ENCODE measurements at places on chromosomes 3 and 15. TPM values are rescaled to one million over a fixed set of nuclear protein-coding genes. Genes with fewer than 3 reads are reported as not detected.

Gene CEMIP
- total RNA-seq = 0.05 TPM

Gene MLF1
- total RNA-seq = 124 TPM

Gene CYP1A2
- total RNA-seq = not detected

Gene LDHAL6B
- total RNA-seq = not detected

- H3K27ac ChIP-seq = peak overlapping the region; percentile 4
- DNase-seq = no peak
- H3K4me1 ChIP-seq = peaks cover 13% of the 10 kb centered on the region
- no peak overlapping the region for H3K4me3 ChIP-seq
- H3K27me3 ChIP-seq = no peaks in the 10 kb centered on the region
Measured at GRCh38 chr15:23422099-23422945, 24.7 kb downstream of the GOLGA6L2 start.

DNA sequence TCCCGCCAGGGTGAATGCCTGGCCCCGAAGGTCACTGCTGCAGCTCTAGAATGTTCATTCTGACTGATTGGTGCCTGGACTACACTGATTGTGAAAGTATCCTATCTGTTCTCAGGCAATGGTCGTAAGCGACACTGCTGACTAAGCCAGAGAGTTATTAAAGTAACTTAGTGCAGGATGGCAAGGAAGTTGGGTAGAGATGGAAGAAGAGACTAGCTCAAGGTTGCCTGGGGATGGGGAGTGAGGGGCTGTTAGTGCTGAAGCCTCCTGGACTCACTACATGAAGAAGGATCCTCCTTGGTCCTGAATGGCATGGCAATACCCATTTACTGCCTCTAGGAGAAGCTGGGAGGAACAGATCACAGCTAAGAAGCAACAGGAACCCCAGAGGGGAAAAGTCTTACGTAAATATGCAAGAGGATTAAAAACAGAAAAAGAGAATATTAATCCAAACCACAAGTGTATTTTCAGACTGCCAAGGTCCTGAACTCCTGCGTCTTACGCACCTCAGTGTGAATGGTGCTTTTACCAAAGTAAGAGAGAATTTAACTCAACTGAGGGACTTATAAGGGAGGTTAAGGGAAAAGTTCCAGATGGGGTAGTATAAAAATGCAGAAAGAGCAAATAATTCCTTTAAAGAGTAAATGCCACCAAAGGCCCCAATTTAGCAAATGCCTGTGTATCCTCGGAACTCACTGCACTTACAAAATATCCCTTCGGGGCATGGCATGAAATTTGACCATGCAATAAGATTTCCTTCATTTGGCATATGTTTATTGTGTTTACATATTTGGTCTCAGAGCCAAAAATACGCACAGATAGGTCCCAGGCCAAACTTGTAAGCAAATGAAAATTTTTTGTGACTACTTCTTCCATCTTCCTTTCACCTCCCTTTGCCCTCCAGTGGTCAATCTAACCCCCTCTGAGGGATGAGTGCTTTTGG lies 64.0 kb upstream of the DGKG start:
- no peaks in the 10 kb centered on the region for H3K36me3 ChIP-seq
- H3K27ac ChIP-seq = peak overlapping the region; percentile 64
- H3K4me3 ChIP-seq = no peak overlapping the region

DNA sequence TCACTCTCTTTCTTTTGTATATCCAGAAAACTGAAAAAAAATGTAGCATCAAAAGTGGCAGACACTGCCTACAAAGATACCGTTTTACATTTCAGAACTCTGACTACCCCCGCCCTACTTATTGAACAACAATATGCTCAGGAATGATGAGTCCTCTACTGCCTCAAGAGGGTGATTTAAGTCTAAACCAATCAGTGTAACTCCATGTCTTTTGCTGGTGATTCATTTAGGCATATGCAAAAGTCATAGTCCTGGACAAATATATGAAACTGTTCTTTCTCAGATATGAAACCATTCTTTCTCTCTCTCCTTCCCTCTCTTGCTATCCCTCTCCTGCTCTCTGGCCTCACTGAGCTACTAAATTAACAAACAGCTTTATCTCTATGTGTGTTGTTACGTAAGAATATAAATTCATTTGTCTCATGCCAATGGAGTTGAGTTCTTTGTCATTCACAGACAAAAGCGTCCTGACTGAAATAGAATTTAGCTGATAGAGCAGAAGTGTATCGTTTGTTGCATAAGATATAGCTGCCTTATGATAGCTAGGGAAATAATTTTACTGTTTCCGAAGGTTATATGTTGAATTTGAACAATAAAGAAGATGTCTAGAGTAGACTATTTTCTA lies 133.7 kb upstream of the OSTN start:
- no peak for DNase-seq
- H3K27ac ChIP-seq = no peak overlapping the region
- H3K4me3 ChIP-seq = no peak overlapping the region

DNA sequence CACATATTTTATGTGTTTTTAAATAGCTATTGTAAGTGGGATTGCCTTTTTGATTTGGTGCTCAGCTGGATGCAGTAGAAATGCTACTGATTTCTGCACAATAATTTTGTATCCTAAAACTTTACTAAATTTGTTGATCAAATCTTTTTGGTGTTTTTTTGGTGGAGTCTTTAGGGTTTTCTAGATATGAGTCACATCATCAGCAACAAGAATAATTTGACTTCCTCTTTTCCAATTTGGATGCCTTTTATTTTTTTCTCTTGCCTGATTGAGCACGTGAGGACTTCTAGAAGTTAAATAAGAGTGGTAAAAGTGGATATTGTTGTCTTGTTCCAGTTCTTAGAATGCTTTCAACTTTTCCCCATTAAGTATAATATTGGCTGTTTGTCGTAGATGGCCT lies 51.3 kb downstream of the TLNRD1 start:
- no peaks in the 10 kb centered on the region for H3K27me3 ChIP-seq
- DNase-seq = no peak
- H3K27ac ChIP-seq = no peak overlapping the region
- H3K36me3 ChIP-seq = no peaks in the 10 kb centered on the region
- H3K4me3 ChIP-seq = no peak overlapping the region

DNA sequence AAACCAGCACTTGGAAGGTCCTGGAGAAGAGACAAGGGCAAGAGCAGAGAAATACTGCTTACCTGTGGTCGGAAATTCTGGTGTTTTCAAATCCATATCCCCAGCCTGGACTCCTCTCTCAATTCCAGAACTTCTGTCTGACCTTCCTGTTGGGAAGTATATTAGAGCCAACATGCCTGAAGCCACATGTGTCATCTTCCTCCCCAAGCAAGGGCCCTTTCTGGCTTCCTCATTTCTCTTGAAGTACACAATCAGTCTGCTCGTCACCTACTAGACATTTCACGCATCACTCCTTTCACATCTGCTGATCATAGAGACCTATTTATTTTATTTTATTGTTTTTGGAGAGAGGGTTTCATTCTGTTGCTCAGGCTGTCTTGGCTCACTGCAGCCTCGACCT lies 8.4 kb downstream of the PARP14 start:
- no peaks in the 10 kb centered on the region for H3K36me3 ChIP-seq
- DNase-seq = no peak
- H3K27me3 ChIP-seq = no peaks in the 10 kb centered on the region
- H3K4me1 ChIP-seq = no peaks in the 10 kb centered on the region

DNA sequence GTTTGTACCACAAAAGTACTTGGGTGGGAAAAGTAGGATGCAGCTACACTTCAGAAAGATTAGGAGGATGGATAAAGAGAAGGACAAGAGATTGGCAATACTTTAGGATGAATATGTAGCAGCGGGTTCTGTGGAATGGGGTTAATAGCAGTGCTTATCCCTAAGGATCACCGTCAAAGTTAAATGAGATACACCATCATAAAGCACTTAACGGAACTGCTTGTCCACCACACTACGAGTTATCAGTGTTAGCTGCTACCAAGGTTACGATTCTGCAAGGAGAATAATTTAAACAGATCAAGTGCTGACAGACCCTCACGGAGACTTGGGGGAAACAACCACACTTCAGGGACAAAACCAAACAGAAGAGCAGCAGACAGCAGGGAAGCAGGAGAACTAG lies 963 bp downstream of the SHQ1 start:
- peaks cover 5% of the 10 kb centered on the region for H3K36me3 ChIP-seq
- peak overlapping the region; percentile 76 for H3K27ac ChIP-seq
- H3K4me1 ChIP-seq = peaks cover 7% of the 10 kb centered on the region
- DNase-seq = no peak
- H3K4me3 ChIP-seq = peak overlapping the region; percentile 77

DNA sequence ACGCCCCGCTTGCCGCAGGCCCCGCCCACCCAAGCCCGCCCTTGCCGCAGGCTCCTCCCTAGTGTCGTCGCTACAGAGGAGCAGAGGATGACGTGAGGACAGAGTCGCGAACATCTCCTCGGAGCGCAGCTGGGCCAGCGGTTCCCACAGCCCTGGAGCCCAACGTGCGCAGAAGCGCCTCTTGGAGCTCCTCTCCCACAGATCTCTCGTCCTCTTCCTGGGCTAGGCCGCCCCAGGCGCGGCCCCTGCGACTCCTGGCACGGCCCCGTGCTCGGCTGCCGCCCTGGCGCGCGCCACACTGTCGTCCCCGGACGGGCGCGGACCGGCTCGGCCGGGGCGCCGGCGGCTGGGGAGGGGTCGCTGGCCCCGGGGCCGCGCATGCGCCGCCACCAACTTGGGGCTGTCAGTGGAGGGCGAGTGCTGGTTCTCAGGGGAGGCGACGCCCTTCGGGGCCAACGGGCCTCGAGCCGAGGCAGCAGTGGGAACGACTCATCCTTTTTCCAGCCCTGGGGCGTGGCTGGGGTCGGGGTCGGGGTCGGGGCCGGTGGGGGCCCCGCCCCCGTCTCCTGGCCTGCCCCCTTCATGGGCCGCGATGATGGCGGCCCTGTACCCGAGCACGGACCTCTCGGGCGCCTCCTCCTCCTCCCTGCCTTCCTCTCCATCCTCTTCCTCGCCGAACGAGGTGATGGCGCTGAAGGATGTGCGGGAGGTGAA lies at the start of gene TRPC1:
Gene TRPC1, plus strand, starts transcription at position 67 of the 714 bp plus-strand sequence. Its CDS starts 526 bp downstream, at position 593.
- peaks cover 6% of the 10 kb centered on the region for H3K4me1 ChIP-seq
- no peaks in the 10 kb centered on the region for H3K36me3 ChIP-seq
- peak within 1 kb of the TSS; percentile 77 for H3K4me3 ChIP-seq
- no peaks in the 10 kb centered on the region for H3K27me3 ChIP-seq
- peak; percentile 84 for DNase-seq
- H3K27ac ChIP-seq = peak within 1 kb of the TSS; percentile 99

DNA sequence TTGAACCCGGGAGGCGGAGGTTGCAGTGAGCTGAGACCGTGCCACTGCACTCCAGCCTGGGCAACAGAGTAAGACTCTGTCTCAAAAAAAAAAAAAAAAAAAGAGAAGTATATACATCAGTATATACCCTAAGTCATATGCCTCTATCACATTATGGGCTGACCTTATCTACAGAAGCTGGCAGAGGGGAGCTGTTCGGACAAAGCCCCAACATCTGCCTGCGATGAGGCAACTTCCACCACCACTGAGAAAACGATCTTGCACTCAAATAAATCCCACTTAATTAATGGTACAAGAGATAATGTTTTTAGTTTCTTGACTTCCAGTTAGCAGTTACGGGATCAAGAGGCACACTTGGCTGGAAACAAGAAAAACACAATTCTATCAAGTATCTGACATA lies 2.2 kb downstream of the GLT8D1 start:
- H3K4me3 ChIP-seq = no peak overlapping the region
- DNase-seq = no peak
- no peaks in the 10 kb centered on the region for H3K27me3 ChIP-seq
- no peak overlapping the region for H3K27ac ChIP-seq

DNA sequence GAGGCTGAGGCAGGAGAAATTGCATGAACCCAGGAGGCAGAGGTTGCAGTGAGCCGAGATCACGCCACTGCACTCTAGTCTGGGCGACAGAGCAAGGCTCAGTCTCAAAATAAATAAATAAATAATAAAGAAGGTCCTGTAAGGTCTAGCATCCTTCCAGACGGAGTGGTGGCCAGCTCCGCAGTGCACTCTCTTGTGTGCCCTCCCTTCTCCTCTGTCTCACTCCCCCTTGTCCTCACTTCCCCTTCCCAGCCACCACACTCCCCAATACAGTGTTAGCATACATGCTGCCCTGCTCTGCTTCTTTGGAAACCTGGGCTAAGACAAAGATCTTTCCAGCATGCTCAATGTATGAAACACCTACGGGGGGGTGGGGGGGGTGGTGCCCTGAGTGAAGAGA lies 3.4 kb upstream of the CLN6 start:
- no peaks in the 10 kb centered on the region for H3K27me3 ChIP-seq
- no peak for DNase-seq
- H3K4me1 ChIP-seq = peaks cover 35% of the 10 kb centered on the region
- no peak overlapping the region for H3K27ac ChIP-seq

DNA sequence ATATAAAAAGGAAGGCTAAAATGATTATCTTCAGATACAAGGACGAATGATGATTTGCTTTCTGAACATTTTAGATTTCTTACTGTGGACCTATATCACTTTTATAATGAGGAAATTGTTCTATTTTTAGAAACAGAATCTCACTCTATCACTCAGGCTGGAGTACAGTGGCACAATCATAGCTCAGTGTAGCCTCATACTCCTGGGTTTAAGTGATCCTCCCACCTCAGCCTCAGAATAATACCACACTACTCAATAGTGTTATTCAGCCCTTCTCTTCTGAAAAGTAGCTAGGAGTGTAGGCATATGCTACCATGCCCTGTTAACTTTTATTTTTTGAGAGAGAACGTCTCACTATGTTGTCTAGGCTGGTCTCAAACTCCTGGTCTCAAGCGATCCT lies 15.8 kb downstream of the DNAJC13 start:
- peaks cover 5% of the 10 kb centered on the region for H3K36me3 ChIP-seq
- H3K27me3 ChIP-seq = no peaks in the 10 kb centered on the region
- no peak overlapping the region for H3K27ac ChIP-seq
- H3K4me3 ChIP-seq = no peak overlapping the region
- no peak for DNase-seq

- no peak overlapping the region for H3K4me3 ChIP-seq
- H3K36me3 ChIP-seq = peaks cover 30% of the 10 kb centered on the region
- peak overlapping the region; percentile 92 for H3K27ac ChIP-seq
- peaks cover 100% of the 10 kb centered on the region for H3K4me1 ChIP-seq
- DNase-seq = no peak
Measured at GRCh38 chr3:30623351-30623750, 16.9 kb downstream of the TGFBR2 start.

DNA sequence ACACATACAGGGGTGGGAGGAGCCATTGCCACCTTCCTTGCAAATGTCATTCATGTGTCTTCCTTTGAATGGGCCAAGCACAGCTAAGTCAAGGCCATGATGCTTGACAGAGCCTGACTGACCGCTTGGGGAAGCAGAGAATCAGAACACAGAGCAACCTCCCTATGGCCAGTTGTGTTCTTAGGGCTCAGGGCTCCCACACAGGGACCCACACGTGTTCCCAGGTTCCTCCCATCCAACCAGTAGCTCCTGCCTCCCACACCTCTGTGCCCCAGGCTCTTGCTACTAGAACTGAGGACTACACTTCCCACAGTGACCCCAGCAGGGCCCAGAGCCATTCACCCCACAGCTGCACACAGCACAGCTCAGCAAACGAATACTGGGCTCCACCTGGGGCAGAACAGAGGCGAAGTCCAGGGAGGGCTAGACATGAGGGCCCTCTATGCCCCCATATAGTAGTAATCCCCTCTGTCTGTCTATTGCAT lies 42.9 kb downstream of the KLF15 start:
- H3K4me3 ChIP-seq = no peak overlapping the region
- DNase-seq = no peak
- no peak overlapping the region for H3K27ac ChIP-seq
- H3K4me1 ChIP-seq = no peaks in the 10 kb centered on the region
- H3K36me3 ChIP-seq = no peaks in the 10 kb centered on the region

GRCh38 chr3:87090631-87091030 lies 99.7 kb upstream of the VGLL3 start:
- H3K27ac ChIP-seq = no peak overlapping the region
- no peaks in the 10 kb centered on the region for H3K27me3 ChIP-seq
- no peak overlapping the region for H3K4me3 ChIP-seq
- DNase-seq = no peak
- H3K4me1 ChIP-seq = no peaks in the 10 kb centered on the region

All from heart left ventricle (tissue), 16 donors.